ENCODE measurements at places on chromosomes 11 and 22.

DNA sequence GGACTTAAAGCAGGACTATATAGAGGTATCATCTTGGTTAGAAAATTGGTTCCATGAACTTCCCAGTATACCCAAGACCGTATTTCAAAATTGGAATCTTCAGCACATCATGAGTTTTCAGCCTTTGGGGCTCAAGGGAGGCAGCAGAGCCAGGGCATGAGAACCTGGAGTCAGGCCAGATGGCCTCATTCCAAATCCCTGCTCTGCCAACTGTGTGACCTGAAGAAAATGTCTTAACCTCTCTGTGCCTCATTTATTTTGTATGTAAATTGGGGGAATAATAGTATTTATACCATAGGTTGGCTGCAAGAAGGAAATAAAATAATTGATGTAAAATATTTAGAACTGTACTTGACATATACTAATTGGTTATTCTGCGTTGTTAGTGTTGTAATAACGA is 987.6 kb downstream of the TBC1D22A start:
- no peak for DNase-seq

DNA sequence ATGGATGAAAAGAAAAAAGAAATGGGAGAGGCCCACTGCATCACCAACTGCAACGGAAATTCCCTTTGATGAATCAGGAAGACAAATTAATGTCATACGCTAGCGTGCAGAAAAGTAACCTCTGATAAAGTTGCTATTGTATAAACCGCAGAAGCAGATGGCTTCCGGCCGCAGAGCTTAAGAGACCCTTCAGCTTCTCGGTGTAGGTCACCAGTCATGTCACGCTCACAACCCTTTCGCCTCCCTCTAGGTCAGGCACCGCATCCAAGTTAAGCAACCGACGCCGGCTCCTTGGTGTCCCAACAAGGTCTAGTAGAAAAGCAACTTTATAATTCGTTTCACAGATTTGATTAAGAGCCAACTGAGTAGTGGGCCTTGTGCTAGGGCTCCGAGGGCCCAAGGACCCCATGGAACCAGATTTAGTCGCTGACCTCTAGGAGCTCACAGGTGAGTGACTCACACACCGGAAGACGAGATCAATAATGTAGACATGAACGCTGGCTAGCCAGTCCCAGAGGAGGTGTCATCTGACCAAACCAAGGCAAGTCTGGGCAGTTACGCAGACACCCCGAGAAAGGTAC is 1.2 kb upstream of the ZFP91 start:
- DNase-seq: no peak

DNA sequence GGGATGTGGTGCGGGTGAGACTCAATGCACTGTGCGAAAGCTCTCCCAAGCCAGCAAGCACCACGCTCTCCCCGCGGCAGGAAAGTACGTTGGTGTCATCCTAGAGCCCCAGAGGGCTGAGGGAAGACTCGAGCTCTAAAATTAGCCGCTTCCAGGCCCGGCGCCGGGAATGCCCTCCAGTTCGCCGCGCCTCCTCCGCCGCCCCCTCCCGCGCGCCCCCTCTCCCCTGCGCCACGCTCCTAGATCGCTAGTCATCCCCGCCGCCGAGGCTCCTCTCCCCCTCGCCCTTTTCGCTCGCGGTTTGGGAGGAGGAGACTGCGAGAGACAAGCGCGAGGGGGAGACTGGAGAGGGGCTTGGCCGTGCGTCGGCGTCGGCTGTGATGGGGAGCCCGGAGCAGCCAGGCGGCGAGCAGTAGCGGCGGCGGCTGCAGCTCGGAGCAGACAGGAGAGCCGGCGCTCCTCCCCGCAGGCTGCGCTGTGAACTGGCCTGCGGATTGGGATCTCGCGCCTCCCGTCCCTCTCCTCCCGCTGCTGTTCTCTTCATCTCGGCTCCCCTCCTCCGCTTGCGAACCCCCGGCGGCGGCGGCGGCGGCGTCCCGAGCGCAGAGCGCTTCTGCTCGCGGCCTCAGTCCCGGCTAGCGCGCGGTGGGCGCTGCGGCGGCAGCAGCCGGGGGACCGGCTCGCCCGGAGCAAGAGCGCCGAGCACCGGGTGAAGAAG is at the start of gene FAT3:
TSS of gene FAT3 (plus strand) at position 412 of the 718 bp plus-strand sequence. CDS start 127,295 bp downstream, outside the sequence.
- DNase-seq: peak; percentile 52

DNA sequence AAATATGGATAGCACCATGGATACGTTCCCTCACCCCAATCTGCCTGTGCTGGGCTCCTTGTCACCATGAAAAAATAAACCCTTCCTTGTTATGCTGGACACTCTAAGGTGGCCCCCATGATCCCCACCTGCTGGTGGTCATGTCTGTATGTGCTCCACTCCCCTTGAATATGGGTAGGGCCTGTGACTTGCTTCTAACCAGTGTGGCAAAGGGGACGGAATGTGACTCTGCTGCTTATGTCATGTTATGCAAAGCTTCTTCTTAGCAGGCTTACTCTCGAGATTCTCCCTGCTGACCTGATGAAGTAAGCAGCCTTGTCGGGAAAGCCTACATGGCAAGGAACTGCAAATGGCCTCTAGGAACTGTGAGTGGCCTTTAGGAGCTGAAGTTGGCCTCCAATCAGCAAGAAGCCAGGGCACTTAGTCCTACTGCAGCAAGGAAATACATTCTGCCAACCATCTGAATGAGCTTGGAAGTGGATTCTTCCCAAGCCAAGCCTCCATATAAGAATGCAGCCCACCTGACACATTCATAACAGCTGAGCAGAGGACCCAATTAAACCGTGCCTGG is 159.9 kb downstream of the CCDC34 start:
- no peak for DNase-seq

DNA sequence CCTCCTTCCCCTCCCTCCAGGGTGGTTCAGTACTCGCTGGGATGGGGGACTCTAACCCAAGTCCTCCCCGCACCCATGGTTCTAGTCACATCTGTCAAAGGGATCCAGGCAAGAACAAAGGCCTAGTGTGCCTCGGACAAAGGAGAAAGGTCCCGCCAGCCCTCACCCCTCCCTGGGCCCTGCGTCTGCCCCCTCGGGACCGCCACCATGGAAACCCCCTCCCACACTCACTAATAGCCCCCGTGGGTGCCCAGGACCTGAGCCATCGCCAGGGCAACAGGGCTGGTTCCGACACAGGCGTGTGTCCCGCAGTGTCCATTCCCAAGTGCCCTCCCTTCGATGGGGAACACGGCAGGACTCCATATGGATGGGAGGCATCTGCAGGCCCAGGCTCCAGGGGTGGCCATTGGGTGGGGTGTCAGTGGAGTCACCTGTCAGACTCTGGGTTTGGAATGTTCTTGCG is 5.1 kb upstream of the CARNS1 start:
- DNase-seq: no peak

All from RWPE2 (cell line).